ENCODE measurements at places on chromosomes 6 and 20.

- no peak for DNase-seq
Measured at GRCh38 chr6:53986165-53986720, 125.0 kb upstream of the MLIP start.

GRCh38 chr6:11232770-11233626 is 530 bp upstream of the NEDD9 start:
- DNase-seq: no peak

GRCh38 chr6:24943774-24944173 is 8.0 kb upstream of the RIPOR2 start:
- no peak for DNase-seq

GRCh38 chr20:21111416-21111815 is 5.3 kb upstream of the LINC00237 start:
- no peak for DNase-seq

DNA sequence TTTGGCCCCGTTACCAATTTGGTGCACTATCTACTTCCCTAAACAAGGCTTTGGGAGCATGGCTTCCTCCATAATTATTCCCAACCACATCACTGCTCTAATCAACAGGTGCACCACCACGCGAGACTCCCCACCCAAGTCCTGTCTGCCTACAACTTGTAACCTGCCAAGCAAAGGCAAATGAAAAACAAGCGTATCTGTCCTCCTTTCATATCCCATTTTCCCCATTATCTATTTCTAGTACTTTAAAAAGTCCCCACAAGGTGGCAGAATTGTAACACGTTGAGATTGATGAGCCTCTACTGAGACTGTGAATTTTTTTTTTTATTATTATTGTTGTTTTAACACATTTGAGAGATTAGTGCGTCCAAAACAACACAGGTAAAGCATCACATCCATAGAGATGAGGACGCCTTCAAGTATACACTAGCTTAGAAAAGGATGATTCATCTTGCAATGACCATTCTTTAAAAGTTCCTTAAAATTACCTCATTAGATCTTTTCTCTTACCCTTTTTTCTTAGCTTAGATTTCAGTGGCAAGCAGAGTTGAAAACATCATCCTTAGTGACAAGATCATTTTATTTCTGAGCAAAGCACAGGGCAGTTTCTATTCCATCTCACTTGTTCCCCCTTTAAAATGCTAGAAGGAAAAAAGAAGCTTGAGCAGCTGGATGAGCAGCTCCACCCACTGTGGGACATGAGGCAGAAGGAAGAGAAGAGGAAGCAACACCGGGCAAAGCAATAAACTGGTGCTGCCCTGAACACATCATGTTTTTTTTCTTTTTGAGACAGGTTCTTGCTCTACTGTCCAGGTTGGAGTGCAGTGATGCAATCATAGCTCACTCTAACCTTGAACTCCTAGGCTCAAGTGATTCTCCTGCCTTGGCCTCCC is 210.8 kb downstream of the ARHGAP18 start:
- DNase-seq: peak; percentile 36

DNA sequence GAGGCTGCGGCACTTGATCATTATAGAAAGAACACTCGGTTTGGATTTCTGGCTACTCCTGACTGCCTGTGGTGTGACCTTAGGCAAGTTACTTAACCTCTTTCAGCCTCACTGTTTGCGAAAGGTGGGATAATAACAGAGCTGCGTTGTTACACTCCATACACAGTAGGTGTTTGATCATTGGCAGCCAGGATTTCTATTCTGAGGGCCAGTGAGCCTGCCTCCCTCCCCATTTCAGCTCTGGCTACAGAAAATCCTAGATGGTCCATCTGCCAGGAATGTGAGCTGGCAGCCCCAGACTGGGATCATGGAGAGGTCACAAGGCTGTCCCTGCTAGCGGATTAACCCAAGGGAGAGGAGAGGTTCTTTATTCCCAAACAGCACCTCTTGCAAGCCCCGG is 2.7 kb downstream of the KCNB1 start:
- no peak for DNase-seq

GRCh38 chr6:119233312-119233984 is 116.1 kb downstream of the MAN1A1 start:
- no peak for DNase-seq

DNA sequence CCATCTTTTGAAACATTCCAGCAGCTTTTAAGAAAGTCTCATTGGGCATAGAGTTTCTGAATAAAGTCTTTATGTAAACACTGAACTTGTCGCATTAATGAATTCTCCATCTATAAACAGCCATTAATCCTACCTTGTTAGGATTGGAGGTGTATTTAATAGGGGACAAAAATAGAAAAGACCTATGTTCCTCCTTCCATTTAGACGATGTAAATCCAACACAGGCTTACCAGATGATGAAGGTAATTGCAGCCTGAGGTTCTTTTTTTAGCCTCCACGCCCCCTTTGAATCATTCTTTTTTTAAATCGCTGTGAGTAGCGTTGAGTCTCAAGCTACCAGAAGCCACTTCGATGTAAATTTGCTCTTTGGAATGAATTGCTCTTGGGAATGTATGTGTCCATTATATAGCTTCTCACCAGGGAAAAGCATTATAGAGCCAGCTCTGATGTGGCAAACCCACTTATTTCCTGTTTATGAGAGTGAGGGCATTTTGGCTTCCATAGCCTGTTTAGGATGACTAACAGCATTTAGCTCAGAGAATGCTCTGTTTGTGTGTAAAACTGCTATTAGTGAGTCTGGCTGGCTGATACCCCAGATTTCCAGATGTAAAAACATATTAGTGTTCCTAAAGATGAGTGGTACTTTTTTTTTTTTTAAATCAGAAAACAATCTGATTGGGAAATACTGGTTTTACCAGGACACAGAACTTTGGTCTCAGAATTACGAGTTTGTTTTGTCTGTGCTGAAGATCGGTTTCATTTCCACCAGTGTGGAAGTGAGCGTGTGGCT is 74.9 kb upstream of the CLDN20 start:
- no peak for DNase-seq

- DNase-seq: no peak
Measured at GRCh38 chr6:142013287-142013686, 119.4 kb upstream of the GJE1 start.

DNA sequence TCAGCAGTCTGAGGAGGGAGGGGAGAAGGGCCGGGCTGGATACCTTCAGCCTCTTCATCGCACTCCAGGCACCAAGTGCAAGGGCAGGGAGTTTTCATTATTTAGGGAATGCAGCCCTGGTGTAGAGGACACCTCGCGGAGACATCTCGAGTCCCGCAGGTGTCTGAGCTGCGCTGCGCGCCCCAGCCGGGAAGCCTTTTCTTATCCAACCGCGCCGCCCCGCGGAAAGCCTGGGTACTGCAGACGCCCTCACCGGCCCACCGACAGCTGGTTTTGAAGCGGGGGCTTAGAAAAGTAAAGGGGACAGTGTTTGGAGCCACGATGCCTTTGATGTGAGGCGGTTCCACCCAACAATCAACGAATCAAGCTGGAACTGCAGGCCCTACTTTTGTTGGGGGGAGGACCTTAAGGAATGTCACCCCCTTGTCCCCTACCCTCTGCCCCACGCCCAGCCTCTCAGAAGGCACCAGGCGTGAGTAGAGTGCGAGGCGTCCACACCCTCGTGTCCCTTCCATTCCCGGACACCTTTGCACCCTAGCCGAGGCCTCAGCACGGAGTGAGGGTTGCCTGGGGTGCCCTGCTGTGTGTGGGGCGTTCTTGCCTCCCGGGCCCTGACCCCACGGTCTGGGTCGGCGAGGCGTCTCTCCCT is 8.6 kb downstream of the NKX2-2 start:
- peak; percentile 33 for DNase-seq

DNA sequence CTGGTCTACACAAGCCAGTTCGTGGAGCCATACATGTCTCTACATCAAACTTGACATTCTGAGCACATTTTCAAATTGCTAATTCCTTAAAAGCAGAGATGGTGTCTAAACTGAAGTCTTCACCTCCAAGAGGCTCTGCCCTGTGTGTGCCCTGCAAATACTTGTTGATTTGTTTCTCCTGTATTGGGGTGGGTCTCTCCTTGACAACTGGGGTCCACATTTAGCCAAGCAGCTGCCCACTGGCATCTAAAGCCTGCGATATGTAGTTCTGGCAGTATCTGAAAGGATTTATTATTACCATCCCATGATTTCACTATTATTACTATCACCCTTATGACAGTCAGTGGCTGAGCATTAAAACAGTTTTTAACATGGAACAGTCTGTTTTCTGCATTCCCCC is 45.9 kb upstream of the PKHD1 start:
- DNase-seq: no peak

GRCh38 chr6:161301338-161301737 is 27.5 kb upstream of the AGPAT4 start:
- no peak for DNase-seq

DNA sequence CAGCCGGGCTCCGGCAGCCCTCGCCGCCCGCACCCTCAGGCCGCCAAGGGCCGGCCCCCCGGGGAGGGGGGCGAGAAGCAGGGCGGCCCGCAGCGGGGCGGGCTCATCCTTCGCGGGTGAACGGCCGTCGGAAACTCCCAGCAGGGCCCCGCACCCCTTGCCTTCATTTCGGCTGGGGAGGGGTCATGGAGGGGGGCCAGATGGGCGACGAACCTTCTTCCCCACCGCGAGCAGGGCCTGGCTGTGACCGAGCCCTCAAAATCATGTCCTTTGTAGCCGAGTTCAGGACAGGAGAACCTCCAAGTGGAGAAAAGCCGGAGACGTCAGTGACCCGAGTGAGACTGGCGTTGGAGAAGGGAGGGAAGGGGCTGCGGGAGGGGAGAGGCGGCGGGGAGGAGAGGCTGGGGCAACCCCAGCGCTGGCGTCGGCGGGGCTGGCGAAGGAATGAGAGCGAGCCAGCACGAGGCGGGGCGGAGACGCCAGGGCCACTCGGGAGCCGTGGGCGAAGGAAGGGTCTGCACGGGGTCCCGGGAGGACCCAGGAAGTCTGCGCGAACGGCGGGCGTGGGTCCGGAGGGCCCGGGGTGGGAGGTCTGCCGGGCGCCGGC is 571 bp upstream of the FOXC1 start:
- DNase-seq: no peak

GRCh38 chr6:107709341-107709740 is 114.8 kb downstream of the SCML4 start:
- no peak for DNase-seq

DNA sequence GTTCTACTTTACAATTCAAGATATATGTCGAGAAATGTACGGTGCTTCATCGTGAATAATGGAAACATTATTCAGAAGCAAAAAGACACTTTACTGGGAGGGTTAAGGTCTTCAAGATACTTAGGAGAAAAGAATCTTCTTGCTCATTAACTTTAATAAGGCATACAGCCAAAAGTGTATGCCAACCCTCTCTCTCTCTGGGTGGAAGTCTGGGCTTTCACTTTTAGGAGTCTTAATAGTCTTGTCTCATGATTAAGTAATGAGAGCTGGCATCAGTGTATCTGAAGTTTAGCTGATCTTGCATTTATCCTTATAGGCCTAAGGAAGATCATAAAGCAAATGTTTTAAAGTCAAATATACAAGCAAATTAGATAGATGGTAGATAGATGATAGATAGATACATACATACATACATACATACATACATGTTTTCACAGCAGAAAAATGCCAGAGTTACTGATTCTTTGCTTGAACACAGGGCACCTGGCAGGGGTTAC is 21.5 kb downstream of the OLIG3 start:
- DNase-seq: no peak

DNA sequence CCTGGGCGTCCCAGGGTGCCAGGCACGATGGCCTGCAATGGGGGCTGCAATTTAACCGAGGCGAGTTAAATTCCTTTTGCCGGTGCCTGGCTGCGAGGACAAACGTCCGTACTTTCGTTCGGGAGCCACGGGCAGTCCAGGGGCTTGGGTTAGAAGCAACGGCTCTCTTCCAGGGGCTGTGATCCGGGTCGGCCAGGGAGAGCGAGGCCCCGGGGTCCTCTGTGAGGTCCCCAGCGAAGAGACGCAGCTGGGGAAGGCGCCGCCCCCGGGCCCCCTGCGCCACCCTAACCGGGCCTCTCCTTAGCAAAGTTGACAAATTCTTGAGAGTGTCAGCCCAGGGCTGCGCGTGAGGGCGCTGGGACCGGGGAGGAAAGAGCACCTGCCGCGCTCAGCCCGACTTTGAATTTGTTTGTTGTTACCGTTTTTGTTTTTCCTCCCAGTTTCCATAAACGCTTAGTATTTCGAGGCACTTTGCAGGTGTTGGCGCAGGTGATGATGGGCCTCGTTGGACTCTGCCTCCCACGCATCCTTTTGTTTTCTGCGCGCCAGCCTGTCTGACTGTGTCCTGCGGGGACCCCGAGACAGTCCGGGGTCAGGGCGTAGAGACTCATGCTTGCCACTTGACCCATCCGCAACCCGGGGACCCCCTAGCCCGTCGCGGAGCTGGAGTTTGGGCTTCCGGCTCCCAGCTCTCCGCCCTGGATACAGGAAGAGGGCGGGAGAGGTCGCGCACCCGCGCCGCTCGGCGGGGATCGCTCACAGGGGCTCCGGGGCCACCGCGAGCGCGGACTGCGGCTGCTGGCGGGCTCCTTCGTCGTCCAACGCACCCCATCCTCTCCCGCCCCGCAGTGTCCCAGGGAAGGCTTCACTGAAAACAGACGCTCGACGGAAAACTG is 5.8 kb downstream of the OLIG3 start:
- no peak for DNase-seq

GRCh38 chr6:137944793-137945498 is 77.9 kb downstream of the TNFAIP3 start:
- DNase-seq: no peak

DNA sequence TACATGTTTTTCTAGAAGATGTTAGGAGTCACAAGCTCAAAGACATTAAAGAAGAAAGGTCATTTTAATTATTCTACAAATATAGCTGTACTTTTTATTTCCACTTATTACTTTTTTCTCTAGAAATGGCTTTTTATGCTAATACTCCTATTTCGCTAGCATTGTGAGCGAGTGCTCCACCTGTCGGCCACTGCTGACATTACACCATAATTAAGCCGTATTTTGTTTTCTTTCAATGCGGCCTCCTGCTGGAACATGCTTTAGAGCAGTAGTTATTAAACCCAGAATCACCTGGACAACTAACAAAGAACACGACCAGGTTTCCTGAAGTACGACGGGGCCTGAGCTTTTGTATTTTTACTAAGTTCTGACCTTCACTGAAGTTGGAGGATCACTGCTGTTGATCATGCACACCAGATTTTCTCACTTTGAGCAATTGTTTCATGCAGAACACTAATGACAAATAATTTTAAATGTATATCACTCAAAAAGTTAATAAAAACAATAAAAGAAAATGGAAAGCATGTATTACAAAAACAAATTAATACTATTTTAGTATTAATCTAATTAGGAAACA is 74.1 kb upstream of the PAK5 start:
- no peak for DNase-seq

- DNase-seq: no peak
Measured at GRCh38 chr6:88376197-88376596, 210.1 kb upstream of the CNR1 start.

GRCh38 chr20:57874141-57874540 is 164.3 kb upstream of the PMEPA1 start:
- DNase-seq: no peak

- no peak for DNase-seq
Measured at GRCh38 chr20:7161690-7162089, 394.2 kb downstream of the BMP2 start.

DNA sequence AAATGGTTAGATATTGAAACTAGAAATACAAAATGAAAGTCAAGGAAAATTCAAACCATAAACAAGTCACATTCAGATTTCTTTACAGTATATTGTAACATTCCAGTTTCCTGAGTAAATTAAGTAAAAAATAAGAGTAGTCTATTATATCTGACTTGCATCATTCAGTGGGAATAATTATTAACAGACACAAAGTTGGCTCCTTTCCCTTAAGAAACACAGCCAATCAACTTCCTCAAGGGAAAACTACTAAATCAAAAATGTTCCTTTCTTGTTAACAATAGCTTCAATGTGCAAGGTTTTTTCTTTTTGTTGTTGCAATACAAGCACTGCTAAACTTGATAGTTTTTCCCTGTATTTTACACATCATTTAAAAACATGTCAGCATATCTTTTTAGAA is 33.2 kb downstream of the DNAAF9 start:
- DNase-seq: no peak

Measured in NCI-H2107 (cell line).